Activated CD4-positive, alpha-beta T cell treated with anti-CD3 and anti-CD28 coated beads for 24 hours (primary cell): ENCODE measurements at places on chromosomes 11 and 22.

DNA sequence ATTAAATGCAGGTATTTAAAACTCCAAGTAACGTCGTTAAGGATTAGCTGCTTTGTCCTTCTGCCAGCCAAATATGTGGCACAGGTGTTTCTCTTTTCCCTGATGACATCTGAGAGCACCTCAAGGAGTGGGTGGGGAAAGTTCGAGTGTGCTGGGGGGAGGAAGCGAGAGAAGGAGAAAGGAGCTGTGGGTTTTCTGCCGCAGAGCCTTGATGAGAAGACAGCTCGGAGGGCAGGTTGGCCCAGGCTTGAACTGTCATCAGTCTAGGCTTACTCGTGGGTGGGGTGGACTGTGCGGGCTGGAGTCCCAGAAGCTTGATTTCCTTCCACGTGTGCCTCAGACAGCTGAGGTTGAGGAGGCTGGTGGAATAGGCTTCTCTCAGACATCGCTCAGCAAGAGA, 15.2 kb upstream of the SORL1-AS1 start:
- DNase-seq = peak; percentile 68

DNA sequence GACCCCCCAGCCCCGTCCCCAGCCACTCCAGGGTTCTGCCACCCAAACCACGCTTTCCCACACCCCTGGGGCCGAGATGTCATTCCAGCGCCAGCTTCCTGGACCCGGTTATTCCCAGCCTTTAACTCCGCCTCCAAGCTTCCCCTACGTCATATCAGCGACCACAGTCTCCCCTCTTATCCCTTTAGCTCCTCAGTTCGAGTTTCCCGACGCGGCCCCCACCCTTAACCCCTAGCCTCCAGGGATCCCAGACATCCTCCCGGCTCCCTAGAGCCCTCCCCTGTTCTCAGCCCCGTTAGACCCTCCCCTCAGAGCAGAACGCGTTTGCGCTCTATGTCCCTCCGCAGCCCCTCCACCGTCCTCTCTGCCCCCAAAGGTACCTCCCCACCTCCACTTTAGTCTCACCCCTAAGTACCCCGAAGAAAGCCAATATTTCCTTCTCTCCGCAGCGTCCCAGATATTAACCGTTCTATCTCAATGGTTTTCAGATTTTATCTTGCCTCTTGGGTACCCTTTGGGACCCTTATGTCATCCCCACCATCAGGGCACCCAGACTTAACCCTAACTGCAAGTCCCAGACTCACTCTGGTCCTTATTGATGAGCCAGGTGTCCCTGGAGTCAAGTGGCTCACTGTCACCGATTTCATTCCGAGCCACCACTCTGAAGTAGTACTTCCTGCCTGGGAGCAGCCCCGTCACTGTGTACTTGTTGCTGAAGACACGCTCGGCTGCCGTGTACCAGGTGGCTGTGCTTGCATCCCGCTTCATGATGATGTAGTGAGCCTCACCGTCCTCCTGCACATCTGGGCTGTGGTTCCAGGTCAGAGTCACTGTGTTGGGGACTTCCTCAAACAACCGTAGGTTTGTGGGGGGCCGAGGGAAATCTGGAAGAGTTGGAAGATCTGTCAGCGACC, 8.0 kb downstream of the TMEM86A start:
- no peak for DNase-seq

DNA sequence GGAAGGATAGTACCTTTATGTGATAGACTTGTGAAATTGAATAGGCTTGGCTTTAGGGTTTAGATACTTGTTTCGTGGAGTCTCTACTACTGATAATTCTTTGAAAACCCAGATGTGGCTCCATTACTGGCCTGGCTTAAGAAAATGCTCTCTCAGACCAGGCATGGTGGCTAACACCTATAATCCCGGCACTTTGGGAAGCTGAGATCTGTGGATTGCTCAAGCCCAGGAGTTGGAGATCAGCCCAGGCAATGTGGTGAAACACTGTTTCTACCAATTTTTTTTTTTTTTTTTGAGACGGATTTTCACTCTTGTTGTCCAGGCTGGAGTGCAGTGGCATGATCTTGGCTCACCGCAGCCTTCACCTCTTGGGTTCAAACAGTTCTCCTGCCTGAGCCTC, 40.9 kb downstream of the ATG13 start:
- DNase-seq = no peak

DNA sequence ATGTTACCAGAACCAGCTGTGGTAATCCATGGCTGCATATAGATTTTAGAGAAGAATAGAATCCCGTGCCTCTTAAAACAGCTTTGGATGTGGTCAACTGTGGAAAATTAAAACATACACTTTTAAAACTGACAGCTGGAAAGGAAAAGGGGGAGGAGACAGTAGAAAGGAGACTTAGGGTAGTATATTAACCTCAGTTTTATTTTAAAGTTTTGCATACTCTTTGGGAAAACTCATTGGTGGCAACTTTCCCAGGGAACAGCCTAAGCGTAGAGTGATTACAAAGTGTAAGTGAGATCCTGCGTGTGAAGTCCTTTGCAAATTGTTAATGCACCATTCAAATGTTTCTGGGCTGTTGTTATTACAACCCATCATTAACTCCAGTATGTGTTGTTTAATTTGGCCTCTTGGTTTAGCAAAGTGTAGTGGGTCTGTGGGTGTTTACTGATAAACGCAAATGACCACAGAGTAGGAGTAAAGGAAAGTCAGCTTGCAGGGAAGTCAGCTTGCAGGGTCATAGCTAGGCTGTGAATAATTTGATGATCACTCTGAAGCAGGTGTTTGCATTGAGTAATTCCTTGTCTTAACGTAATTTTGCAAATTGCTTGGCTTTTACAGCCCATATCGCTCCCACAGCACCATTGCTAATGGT, 88.0 kb upstream of the DBX1 start:
- no peak for DNase-seq

DNA sequence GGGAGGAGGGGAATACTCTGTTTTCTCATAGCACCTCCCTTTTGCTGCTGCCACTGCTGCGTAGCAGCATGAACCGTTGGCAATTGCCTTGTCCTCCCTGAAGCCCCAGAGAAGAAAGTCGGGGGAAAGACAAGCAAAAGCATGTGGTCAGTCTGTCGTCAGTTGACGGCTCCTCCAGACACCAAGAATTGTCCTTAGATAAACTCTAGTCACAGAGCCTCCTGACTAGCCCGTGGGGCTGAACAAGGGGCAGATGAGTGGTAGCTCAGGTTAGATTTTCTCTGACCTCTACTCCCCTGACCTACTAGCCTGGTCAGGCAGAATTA, 126.4 kb upstream of the HSD17B12 start:
- no peak for DNase-seq

- peak; percentile 60 for DNase-seq
Observed at GRCh38 chr11:63635762-63636465, 21.7 kb upstream of the PLAAT3 start.

DNA sequence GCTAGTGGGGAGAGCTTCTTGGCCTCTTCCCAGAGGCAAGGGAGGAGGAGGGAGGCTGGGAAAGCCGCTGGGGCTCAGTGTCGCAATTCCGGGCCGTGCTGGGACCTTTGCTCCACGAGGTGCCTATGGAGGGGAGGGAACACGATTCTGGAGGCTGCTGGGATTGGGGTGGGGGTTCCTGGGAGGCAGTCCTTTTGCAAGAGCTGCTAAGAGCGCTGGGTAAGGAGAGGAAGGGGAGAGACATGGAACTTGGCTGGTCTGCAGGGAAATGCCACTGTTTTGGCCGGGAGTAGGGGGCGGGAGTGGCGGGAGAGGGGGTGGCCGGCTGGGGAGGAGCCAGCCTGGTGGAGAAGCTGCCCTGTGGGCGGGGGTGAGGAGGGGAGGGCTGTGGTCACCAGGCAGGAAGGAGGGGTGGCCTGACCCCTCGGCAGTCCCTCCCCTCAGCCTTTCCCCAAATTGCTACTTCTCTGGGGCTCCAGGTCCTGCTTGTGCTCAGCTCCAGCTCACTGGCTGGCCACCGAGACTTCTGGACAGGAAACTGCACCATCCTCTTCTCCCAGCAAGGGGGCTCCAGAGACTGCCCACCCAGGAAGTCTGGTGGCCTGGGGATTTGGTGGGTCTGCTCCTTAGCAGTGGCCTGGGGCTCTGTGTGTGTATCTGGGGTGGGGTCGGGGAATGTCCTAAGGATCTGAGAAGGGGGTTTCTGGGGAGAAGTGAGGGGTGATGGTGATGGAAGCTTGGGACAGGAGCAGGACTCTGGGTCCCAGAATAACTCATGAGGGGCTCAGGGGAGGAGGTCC, at the start of gene NR1H3:
Gene NR1H3 (plus strand): TSS at position 480 of the 800 bp plus-strand sequence. CDS start 1,221 bp downstream, outside the sequence.
- no peak for DNase-seq

DNA sequence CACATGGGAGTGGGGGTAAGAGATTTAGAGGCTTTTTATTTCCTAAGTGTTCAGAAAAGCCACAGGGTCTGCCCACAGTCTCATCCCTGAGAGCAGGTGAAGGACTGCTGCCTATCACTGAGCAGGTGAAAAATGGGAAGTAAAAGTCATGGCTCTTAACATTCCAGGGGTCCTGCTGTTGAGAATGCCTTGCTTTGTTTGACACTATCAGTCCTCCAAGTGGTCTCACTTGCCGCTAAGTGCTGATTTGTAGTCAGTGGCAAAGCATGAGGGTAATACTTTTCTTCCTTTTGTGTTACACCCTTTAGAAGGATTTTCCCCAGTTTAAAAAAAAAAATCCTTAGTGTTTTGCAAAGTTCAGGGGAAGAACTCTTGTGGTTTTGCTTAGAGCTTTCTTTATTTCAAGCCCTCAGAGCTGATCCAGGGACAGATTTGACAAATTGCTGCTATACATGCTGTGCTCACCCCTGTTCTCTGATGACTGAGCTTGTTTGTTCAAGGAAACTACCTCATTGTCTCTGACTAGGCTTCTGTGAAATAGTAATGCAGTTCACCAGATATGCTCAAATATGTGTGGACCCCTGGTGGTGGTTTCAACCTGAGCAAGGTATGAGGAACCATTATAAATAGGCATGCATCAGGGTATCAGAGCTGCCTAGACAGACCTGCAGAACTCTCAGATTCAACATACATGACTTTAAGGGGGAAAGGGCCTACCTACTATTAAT, 141.0 kb downstream of the ARHGAP42 start:
- DNase-seq = no peak

- DNase-seq = no peak
Observed at GRCh38 chr11:86914865-86915519, 40.2 kb downstream of the FZD4 start.

- no peak for DNase-seq
Observed at GRCh38 chr11:124644426-124645280, 22.0 kb downstream of the TBRG1 start.
